Spinal cord (tissue), 10 donors: ENCODE measurements at places on chromosomes 5 and 9.
A peak's percentile ranks its signal among the peaks of the same experiment; 100 is the strongest.

GRCh38 chr5:159660401-159660800 lies 255.9 kb upstream of the ADRA1B start:
- DNase-seq: no peak

DNA sequence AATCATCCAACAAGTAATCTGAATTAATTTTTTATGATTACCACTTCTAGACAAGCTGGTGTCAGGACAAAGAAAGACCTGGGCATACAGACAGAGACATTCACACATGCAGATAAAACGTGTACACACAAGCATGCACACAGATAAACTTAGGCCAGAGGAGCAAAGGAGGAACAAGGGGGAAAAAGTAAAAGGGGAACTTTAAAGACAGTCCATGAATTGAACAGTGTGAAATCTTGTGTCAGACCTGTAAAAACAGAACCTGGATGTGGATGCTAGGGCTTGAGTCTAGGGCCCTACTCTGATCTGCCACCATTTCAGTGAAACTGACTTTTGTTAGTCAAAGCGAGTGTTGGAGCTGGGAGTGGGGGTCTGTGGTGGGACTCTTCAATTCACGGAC lies 11.2 kb upstream of the ZSWIM6 start:
- DNase-seq: no peak

- no peak for DNase-seq
Measured at GRCh38 chr5:88734191-88734640, 148.8 kb downstream of the MEF2C start.

GRCh38 chr9:37300620-37301019 lies 121.9 kb upstream of the GRHPR start:
- DNase-seq: no peak

- DNase-seq: no peak
Measured at GRCh38 chr5:56712895-56713591, 102.3 kb upstream of the MAP3K1 start.

GRCh38 chr5:73214996-73215395 lies 42.0 kb downstream of the TMEM174 start:
- peak; percentile 50 for DNase-seq

DNA sequence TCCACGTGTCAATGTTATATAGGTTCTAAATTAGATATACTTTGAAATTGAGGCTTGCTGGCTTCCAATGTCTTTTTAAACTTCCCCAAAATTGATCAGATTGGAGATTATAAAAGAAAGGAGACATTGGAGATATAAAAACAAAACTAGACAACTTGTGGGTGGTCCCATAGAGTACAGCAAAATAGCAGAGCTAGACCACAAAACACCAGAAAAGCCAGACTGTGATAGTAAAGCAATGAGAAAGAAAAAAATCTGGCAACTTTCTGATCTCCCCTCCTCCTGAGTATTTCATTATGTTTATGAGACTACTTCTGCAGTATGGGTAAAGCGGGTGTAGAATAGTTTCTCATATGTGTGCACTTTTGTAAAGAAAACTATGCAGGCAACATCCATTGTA lies 713.8 kb upstream of the MEF2C start:
- DNase-seq: no peak

GRCh38 chr5:138668451-138669380 lies 84.5 kb upstream of the CTNNA1 start:
- DNase-seq: no peak

- DNase-seq: no peak
Measured at GRCh38 chr9:90162819-90163218, 479.8 kb downstream of the DIRAS2 start.

- no peak for DNase-seq
Measured at GRCh38 chr5:141529002-141529401, 40.1 kb downstream of the PCDHGC5 start.

GRCh38 chr5:91416491-91416890 lies 33.4 kb upstream of the ARRDC3 start:
- DNase-seq: no peak

DNA sequence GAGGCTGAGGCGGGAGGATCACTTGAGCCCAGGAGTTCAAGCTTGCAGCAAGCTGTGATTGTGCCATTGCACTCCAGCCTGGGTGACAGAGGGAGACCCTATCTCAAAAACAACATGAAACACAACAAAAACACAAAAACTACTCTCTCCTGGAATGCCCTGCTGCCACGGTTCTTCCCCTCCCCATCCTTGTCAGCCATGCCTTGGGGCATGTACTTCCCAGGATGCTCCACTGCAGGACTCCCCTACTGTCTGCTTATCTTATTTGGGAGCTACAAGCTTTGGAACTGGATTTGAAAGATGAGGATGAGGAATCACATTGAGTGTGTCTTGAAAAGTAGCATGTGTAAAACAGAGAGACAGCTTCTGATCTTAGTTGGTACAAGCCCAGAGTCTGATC lies 40.1 kb upstream of the KIAA1958 start:
- no peak for DNase-seq

GRCh38 chr9:119836036-119836435 lies 466.8 kb upstream of the BRINP1 start:
- DNase-seq: no peak

- peak; percentile 95 for DNase-seq
Measured at GRCh38 chr5:124923131-124923530, 176.7 kb upstream of the ZNF608 start.

DNA sequence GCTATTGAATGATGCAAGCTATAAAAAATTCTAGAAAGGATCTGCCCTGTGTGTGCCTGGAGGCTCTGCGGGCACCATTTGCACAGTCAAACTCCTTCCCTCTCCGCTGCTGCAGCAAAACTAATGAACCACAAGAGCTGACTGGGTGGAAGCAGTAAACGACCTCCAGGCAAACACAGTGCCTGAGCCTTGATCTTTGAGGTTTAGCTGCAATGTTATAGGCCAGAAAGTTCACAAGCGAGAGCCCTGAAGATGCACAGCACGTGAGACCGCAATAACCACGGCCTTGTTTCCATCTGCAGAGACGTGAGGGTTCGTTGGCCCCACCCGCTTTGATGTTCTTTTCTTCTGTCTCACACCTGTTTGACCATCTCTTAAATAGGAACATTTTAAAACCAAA lies 69.2 kb upstream of the S1PR3 start:
- DNase-seq: no peak

- DNase-seq: no peak
Measured at GRCh38 chr5:170075696-170076095, 30.0 kb upstream of the FOXI1 start.

GRCh38 chr9:130263601-130264413 lies 1.8 kb upstream of the HMCN2 start:
- no peak for DNase-seq

GRCh38 chr5:91271999-91272398 lies 111.1 kb downstream of the ARRDC3 start:
- no peak for DNase-seq

- DNase-seq: no peak
Measured at GRCh38 chr9:129498451-129499384, 122.2 kb downstream of the C9orf50 start.

DNA sequence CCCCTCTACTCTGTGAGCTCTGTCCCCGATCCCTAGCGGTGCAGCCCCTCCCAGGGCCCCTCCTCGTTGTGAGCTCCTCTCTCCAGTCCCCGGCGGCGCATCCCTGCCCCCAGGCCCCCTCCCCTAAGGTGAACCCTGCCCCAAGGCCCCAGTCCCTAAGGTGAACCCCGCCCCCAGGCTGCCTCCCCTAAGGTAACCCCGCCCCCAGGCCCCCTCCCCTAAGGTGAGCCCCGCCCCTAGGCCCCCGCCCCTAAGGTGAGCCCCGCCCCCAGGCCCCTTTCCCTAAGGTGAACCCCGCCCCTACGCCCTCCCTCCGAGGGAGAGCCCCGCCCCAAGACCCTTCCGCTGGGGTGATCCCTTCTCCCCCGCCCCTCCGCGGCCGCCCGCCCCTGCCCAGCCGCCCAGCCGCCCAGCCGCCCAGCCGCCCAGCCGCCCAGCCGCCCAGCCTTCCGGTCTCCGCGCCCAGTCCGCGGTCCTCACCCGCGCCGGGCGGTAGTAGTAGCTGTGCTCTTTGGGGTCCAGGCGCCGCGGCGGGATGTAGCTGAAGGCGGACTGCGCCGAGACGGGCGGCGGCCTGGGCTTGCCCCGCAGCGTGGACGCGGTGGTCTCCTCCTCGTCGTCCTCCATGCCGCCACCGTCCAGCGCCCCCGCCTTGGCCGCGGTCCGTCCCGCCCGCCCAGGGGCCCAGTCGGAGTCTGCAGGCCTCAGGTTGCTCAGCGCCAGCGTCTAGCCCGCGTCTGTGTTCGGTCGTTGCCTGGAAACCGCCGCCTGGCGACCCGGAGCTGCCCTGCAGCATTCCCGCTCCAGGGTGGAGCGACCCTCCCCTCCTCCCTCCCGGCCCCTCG lies at the start of gene CFAP90:
Gene CFAP90, minus strand, starts transcription at position 739 of the 845 bp plus-strand sequence. Its CDS starts 112 bp downstream, at position 627.
- peak; percentile 85 for DNase-seq

- DNase-seq: peak; percentile 28
Measured at GRCh38 chr5:96871027-96871399, 5.3 kb upstream of the ERAP2 start.

- no peak for DNase-seq
Measured at GRCh38 chr9:73155377-73155776, 3.7 kb downstream of the ANXA1 start.

GRCh38 chr5:110346893-110347358 lies 379.5 kb downstream of the TMEM232 start:
- DNase-seq: no peak

GRCh38 chr5:61624553-61625136 lies 292.6 kb downstream of the ZSWIM6 start:
- peak; percentile 5 for DNase-seq

DNA sequence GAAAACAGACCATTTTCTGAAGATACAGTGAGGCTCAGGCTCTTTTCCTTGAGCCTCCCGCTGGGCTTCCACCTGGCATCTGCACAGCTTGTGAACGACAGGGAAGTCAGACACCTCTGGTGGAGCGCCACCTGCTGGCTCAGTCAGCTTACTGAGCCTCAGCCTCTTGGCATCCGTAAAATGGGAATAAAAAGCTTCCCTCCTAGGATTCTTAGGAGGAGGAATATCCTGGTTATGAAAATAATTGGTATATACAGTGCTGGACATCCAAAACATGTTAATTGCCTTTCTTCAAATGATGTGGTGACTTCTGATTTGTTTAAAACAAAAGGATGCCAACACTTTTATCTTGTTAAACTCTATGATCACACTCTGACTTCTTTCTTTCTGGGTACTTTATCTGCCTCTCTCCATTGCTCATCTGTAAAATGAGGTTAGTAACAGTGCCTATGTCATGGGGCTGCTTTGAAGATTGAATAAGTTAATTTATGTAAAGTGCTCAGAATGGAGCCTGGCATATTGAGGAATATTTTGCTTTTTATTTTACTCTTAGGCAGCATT lies 67.5 kb downstream of the MAMDC2 start:
- DNase-seq: peak; percentile 35

DNA sequence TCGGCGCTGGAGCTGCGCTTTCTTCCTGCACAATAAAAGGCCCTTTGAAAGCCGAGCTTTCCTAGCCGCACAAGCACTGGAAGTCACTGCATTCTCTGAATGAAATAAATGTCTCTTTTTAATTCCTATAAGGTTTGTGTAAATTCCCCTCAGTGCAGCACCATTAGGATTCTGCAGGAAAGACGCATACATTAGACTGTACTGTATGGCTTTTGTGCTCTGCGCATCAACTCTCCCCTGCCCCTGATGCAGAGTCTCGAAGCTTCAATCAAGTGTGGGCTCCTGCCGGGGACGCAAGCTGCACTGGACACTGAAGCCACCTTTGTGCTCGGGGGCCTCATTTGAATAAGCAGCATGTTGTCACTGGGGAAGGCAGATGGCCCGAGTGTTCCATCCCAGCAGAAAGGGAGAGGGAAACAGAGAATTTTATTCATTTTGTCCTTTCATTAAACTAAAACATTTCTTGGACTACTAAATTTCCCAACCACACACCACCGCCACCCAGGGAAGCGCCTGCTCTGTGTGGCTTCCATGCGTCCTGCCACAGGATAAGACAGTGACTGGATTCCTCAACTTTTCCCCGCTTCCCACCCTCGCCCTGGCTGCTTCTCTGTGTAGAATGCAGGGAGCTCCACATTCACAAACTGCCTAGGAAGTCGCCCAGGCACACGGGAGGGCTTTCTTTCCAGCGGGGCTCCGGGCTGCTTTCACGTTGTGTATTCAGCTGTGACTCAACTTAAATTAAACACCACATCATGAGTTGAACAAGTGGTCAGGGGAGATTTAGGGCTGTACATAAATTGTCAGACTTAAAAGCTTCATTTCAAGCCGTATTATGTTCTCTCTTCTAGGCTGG lies 635.4 kb downstream of the IRX1 start:
- DNase-seq: peak; percentile 62

DNA sequence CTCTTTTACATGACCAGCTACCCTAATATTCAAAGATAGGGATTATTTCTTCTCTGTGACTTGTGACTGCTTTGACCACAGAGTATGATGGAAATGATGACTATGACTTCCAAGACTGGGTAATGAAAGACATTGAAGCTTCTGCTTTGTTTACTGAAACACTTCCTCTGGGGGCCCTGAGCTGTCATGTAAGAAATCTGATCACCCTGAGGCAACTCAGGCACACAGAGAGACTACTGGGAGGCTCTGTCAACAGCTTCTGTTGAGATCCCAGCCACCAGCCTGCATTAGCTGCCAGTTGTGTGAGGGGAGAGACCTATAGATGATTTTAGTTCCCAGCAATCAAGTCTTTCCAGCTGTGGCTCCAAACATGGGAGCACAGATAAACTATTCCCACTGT lies 76.5 kb downstream of the KCTD16 start:
- DNase-seq: no peak

- peak; percentile 75 for DNase-seq
Measured at GRCh38 chr9:134942788-134943184, 25.1 kb upstream of the FCN1 start.

DNA sequence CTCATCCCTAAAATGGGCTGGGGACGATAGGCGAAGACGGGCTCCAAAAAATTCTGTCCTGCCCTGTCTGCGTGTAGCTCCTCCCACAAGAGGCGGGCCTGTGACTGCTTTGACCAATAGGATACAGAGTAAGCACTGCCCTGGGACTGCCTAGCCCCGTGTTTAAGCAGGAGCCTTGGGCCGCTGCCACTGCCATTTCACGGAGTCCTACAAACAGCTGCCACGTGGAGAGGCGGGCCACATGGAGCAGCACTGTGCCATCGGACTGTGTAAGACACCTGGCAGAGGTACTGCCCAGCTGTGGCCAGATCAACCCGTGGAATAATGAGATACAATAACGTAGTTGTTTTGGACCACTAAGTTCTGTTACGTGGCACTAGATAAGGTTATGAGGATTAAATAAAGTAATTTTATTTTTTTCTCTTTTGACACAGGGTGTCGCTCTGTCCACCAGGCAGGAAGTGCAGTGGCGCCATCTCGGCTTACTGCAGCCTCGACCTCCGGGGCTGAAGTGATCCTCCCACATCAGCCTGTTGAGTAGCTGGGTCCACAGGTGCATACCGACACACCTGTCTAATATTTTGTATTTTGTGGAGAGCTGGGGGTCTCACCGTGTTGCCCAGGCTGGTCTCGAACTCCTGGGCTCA lies 87.2 kb downstream of the LMNB1 start:
- no peak for DNase-seq
